Activated CD8-positive, alpha-beta memory T cell treated with anti-CD3 and anti-CD28 coated beads, Interleukin-2, amount 50 U/mL, for 4 hours (primary cell): ENCODE measurements at places on chromosomes 4 and X.

GRCh38 chr4:123618606-123619005 is 222.0 kb downstream of the SPRY1 start:
- DNase-seq, result no peak

GRCh38 chrX:81390237-81390636 is 188.3 kb downstream of the SH3BGRL start:
- no peak for DNase-seq

DNA sequence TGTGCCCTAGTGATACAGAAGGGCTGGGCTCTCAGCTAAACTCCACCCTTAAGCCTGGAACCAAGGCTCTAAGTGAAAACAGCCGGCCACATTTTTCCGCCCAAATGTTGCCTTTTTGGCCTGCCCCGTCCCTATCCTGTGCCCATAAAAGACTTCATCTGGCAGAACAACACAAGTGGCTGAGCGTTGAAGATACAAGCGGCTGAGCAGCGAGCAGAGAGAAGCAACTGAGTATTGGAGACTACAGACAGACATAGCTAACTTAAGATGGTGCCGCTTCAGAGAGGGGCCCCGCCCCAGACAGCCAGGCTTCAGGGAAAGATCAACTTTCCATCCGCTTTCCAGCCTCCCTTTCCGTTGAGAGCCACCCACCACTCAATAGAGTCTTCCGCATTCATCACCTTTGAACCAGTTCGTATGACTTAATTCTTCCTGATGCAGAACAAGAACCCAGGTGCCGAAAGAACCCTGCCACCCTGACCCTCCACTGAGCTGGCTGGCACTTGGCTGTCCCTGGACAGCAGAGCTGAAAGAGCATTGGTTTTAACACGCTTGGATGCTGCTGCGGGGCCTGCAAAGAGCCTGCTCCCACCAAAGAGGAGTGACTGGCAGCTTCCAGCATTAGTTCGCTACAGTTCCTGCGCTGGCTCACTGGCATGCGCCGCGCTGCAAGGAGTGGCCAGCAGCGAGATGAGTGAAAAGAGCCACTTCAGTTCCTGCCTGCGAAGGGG is 853.2 kb upstream of the INTU start:
- DNase-seq, result no peak

DNA sequence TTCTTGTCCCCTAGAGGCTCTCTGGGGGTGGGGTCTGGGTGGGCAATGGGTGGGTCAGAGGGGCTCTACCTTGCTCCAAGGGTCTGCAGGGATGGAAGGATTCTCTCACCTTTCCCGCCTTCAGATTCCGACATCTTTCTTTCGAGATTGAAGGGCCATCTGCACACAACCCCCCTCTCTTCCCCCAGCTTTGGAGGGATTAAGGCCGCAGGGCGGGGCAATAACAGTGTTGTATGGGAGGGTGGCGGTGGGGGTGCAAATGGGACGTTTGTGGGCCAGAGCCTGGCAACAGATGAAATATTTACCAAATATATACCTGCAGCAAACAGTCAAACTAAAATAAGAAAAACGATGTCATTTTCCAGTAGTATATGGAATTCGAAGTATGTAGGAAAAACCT is at the start of gene CACNA1F:
Gene CACNA1F (minus strand): TSS at position 165 of the 400 bp plus-strand sequence. CDS start 31 bp downstream, at position 134.
- DNase-seq, result no peak

DNA sequence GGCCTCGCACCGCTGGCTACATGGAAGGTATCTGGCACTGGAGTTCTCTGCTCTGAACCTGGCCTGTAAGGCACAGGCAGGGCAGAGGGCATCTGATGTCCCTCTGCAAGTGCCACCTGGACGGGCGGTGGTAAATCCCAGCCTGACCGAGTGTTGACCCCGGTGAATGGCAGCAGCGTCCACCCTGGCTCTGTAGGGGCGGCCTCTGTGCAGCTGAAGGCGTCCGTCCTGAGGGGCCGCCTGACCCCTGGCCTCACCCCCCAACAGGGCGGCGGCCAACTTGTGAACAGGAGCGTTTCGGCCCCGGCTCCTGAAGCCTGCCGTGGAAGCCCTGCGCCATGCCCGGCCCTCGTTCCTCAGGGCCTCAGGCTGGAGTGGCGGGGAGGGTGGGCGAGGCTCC is 51.4 kb downstream of the CPZ start:
- peak; percentile 11 for DNase-seq

GRCh38 chr4:163556177-163556576 is 61.7 kb downstream of the TMA16 start:
- no peak for DNase-seq

DNA sequence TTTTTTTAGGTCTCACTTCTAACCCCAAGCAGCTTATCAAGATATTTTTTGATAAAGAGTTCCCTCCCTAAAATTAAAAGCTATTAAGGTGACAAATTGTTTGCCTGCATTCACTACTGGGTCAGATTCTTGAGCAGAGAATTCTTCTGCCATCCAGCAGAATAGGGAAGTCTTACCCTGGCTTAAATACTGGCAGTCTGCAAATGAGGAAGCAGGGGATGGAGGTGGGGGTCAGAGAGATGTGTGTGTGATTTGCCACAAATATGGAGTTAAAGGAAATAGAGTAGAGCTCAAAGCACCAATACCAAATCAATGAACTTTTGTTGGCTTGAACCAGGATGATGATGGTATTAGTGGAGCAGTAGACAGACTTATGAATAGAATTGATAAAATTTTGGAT is 122.2 kb downstream of the ANXA5 start:
- DNase-seq, result no peak

GRCh38 chrX:150731795-150732194 is 38.6 kb downstream of the MTMR1 start:
- no peak for DNase-seq

GRCh38 chr4:114807357-114807756 is 208.8 kb downstream of the UGT8 start:
- no peak for DNase-seq

DNA sequence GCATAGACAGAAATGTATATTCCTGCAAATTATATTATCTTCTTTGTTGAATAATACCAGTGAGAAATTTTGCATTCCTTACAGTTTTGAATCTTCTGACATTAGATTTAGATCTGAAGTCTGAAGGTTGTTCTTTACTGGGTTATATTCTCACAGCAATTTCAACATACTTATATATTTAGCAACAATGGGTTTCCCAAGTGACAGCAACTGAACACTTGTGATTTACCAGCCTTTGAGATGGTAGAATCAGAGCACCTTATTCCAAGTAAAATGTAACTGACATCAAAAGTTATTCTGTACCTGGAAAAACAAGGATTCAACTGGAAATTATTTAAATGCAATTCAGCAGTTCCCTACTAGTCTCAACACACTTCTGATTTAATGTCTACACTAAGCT is 66.0 kb downstream of the RELL1 start:
- DNase-seq, result no peak

DNA sequence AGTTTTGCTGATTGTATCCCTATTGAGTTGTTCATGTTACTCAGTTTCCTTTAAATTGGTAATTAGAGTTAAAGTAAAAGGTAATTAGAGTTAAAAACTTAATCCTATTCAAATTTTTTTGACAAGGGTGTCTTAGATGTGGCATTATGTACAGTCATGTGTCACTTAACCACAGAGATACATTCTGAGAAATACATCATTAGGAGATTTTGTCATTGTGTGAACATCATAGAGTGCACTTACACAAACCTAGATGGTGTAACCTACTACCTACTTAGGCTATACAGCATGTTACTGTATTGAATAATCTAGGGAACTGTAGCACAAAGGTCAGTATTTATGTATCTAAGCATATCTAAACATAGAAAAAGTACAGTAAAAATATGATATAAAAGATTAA is 39.2 kb downstream of the BEX3 start:
- no peak for DNase-seq

- DNase-seq, result no peak
Observed at GRCh38 chrX:136541294-136541693, 9.3 kb downstream of the VGLL1 start.

DNA sequence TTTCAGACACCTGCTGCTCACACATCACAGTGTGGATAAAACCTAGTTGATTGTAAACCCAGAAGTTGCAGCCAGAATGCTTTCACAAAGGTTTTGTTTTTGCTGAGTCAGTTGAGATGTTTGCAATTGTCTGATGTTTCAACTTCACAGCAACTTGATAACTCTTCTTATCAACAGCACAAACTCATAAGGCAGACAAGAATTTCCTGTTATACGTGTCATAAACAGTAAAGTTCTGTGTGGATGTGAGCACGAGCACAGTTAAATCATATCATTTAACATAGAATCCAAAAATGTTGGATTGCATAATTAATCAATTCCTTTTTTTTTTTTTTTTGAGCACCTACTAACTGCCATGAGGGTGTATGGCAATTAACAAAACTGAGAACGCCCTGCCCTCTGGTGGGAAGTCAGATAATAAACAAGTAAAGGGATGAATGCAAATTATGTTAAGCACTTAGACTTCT is 512.2 kb downstream of the PDHA2 start:
- DNase-seq, result no peak

- peak; percentile 17 for DNase-seq
Observed at GRCh38 chrX:9339603-9340491, 125.0 kb upstream of the TBL1X start.

GRCh38 chr4:126874533-126874932 is 758.2 kb upstream of the INTU start:
- DNase-seq, result no peak

DNA sequence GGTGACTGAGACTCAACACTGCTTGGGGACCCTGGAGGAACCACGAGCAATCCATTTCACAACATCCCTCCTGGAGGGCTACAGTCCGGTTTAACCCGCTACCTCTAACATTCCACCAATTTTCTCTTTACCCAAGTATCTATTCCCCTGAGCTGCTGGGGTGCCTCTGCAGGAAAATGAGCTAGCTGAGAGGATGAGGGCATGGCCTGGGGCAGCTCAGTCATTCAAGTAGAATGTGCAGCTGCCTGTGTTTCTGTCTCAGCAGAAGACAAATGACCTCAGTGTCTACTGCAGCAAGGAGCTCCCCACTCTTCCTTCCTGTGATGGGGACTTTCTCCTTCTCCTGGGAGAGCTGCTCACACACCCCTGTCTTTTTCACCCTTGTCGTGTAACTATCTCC is 120.8 kb downstream of the ZNF518B start:
- DNase-seq, result no peak

- no peak for DNase-seq
Observed at GRCh38 chr4:149794352-149794751, 21.3 kb downstream of the IQCM start.

DNA sequence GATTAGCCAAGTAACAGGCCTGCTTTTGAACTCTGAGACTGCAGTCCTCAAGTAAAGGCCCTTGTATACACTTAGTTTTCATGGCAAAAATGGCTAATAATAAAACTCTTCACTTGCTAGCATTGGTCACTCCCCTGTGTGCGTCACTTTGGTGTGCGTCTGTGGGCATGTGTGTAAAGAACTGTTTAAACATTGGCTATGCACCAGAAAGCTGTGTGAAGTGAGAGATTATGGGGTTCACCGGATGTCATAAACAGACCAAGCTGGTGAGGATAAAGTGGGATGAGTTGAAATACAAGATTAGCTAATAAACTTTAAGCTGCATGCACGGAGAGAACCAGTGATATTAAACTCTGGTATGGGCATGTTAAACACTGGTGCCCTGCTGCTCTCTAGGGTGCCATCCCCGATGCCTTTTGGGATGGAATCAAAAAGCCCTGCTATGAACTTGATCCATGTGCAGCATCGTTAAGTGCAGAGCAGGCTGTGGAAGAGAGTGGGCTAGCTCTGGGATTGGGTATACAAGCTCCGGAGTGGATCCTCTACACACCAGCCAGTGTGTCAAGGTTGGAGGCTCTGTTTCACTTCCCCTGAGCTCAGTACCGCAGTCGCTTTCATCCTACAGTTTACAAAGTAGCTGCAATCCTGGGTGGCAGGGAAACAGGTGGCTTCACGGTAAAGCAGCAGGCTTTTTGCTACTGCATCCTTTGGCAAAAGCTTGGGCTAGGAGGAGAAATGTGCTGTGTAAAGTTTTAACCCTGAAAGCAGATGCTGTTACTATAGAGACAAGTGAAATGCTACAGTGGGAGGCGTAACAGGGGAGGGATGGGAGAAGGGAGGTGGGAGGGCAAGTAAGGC is 108.3 kb upstream of the SLC4A4 start:
- DNase-seq, result no peak

DNA sequence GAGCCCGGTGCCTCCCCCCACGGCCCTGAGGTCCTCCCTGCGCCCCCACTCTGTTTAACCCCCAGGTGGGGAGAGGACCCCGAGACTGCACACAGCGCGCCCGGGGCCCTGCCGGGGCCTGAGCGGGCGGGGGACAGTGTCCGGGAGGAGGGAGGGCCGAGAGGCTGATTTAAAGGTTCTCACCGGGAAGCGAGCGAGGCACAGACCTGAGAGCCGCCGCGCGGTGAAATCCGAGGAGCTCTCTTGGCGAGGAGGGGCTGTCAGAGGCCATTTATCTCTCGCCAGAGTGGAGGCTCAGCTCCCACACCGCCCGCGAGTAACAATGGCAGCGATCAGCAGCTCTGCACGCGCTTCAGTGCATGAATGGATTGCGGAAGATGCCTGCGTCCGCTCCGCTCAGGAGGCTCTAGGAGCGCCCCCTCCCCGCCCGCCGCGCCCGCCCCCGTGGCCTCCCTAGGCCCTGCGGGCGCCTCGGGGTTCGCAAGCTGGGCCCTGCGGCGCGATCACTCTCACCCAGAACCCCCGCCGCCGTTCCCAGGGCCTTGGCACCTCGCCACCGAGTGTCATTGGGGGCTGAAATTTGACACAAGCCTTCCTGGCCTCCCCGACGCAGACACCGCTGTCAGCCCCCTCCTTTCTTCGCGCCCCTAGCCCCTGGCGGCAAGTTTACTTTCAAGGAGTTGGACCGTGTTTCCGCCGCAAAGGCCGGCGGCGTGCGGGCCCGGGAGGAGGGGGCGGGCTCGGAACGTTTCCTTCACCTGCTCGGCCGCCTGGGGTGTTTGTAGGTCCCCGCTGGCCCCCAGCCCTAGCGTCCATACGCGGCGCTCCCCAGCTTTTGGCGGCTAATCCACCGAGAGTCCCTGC is 48.7 kb upstream of the BCOR start:
- peak; percentile 30 for DNase-seq

DNA sequence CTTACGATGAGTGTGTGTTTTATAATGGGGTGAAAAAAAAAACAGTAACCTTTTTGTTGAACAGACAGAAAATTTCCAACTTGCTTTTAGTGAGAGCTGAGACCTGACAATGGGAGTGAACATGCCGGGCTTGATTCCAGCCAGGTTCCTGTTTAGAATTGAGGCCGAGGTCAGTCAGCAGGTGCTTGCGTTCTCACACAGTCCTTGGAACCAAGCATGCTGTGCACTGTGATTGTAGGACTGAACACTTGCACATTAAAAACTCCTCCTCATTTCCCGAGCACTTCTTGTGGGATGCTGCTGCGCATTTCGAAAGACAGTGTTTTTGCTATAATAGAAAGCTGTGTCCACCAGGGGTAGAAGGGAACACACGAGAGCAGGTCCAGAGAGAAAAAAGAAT is 51.8 kb downstream of the TMEM131L start:
- DNase-seq, result no peak

- no peak for DNase-seq
Observed at GRCh38 chr4:55681430-55681829, 45.3 kb upstream of the NMU start.

GRCh38 chrX:17359500-17359899 is 15.5 kb upstream of the NHS start:
- no peak for DNase-seq

- DNase-seq, result no peak
Observed at GRCh38 chr4:1994938-1995337, 13.8 kb downstream of the NELFA start.
